ENCODE measurements at places on chromosomes 12 and 14. TPM values are rescaled to one million over a fixed set of nuclear protein-coding genes. Genes with fewer than 3 reads are reported as not detected.

- no peaks in the 10 kb centered on the region for H3K4me1 ChIP-seq
- H3K4me3 ChIP-seq = no peak overlapping the region
- H3K27ac ChIP-seq = no peak overlapping the region
- no peak for DNase-seq
- no peaks in the 10 kb centered on the region for H3K27me3 ChIP-seq
- no peaks in the 10 kb centered on the region for H3K36me3 ChIP-seq
Measured at GRCh38 chr14:21626491-21627230, 8.1 kb downstream of the OR10G2 start.

GRCh38 chr12:66803930-66804329 lies 125.1 kb upstream of the GRIP1 start:
- no peaks in the 10 kb centered on the region for H3K36me3 ChIP-seq
- H3K27me3 ChIP-seq = no peaks in the 10 kb centered on the region
- H3K4me1 ChIP-seq = no peaks in the 10 kb centered on the region
- DNase-seq = no peak

Gene TEX52
- total RNA-seq = not detected

- no peak overlapping the region for H3K27ac ChIP-seq
- H3K27me3 ChIP-seq = no peaks in the 10 kb centered on the region
- no peak overlapping the region for H3K4me3 ChIP-seq
Measured at GRCh38 chr14:104885973-104886689, 21.1 kb downstream of the CEP170B start.

Gene KRT79
- 3.9 TPM for total RNA-seq

Gene CRACR2A
- total RNA-seq = 7.9 TPM

- H3K36me3 ChIP-seq = peaks cover 61% of the 10 kb centered on the region
- H3K27me3 ChIP-seq = no peaks in the 10 kb centered on the region
- H3K27ac ChIP-seq = no peak overlapping the region
- no peak overlapping the region for H3K4me3 ChIP-seq
Measured at GRCh38 chr12:96250119-96250685, 56.0 kb downstream of the ELK3 start.

GRCh38 chr14:24368562-24369252 lies 723 bp downstream of the NFATC4 start:
- peak overlapping the region; percentile 75 for H3K27ac ChIP-seq
- peaks cover 17% of the 10 kb centered on the region for H3K27me3 ChIP-seq
- H3K4me3 ChIP-seq = peak overlapping the region; percentile 54
- H3K36me3 ChIP-seq = peaks cover 1% of the 10 kb centered on the region

DNA sequence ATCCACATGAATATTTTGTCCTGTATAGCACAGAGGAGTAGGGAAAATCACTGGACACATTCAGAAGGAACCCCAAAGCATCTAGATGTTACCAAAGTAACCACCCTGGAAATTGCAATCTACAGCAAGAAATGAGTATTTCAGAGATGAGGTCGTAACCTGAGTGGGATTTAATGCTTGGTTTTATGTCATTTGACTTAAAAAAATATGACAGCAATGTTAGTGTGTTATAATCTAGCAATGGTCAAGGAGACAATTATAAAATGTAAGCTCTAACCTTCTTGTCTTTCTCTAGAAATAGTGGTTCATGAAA lies 256.6 kb downstream of the NAV3 start:
- no peaks in the 10 kb centered on the region for H3K36me3 ChIP-seq
- no peaks in the 10 kb centered on the region for H3K4me1 ChIP-seq
- no peak overlapping the region for H3K27ac ChIP-seq
- H3K4me3 ChIP-seq = no peak overlapping the region
- DNase-seq = no peak

DNA sequence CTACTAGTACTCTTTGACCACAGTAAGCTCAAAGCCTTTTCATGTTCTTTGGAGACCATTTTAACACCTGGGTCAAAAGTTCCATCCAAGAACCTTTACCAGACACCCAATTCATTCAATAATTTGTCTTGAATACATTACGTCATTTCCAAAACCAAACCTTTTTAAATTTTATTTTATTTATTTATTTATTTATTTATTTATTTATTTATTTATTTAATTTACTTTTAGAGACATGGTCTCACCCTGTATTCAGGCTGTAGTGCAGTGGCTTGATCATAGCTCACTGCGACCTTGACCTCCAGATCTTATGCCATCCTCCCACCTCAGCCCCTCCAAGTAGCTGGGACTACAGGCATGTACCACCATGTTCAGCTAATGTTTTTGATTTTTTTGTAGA lies 113.5 kb downstream of the BCAT1 start:
- H3K27ac ChIP-seq = no peak overlapping the region
- H3K4me1 ChIP-seq = peaks cover 23% of the 10 kb centered on the region
- DNase-seq = no peak
- H3K4me3 ChIP-seq = no peak overlapping the region
- H3K27me3 ChIP-seq = no peaks in the 10 kb centered on the region

GRCh38 chr12:3152011-3152511 lies 74.9 kb downstream of the TSPAN9 start:
- peaks cover 69% of the 10 kb centered on the region for H3K4me1 ChIP-seq
- no peaks in the 10 kb centered on the region for H3K36me3 ChIP-seq
- no peak overlapping the region for H3K27ac ChIP-seq
- H3K27me3 ChIP-seq = no peaks in the 10 kb centered on the region
- no peak for DNase-seq

Gene CFAP251
- 8.2 TPM for total RNA-seq

DNA sequence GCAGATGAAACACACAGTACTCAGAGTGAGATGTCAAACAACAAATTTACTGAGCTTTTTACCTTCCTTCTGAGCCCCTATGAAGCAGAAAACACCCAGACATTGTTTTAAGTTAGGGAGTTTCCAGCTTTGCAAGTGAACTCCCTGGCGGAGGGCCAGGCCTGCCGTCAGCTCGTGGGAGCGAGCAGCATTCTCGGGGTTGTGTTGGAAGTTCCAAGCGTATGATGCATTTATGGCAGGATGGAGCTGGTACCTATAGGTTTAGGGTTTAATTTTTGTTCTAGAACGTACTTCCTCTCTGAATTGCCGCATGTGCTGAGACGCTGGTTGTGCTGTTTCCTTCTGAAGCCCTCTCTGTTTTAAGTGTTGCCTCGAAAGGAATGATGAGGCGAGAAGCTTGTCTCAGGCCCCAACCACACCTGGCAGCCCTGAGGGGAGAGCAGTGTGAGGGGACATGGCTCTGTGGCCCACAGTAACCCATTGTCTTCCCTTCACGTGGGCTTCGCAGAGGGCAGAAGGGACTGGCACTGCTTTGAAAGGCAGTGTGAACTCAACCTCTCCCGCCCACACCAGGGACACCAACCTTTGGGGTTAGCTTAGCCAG lies 76.6 kb downstream of the SSPN start:
- no peaks in the 10 kb centered on the region for H3K27me3 ChIP-seq
- H3K27ac ChIP-seq = no peak overlapping the region
- DNase-seq = peak; percentile 57
- no peak overlapping the region for H3K4me3 ChIP-seq

GRCh38 chr12:115185506-115185905 lies 501.5 kb upstream of the TBX3 start:
- H3K27ac ChIP-seq = no peak overlapping the region
- no peaks in the 10 kb centered on the region for H3K4me1 ChIP-seq
- H3K27me3 ChIP-seq = no peaks in the 10 kb centered on the region
- DNase-seq = no peak
- H3K36me3 ChIP-seq = no peaks in the 10 kb centered on the region

- no peak for DNase-seq
- H3K4me3 ChIP-seq = no peak overlapping the region
- H3K4me1 ChIP-seq = peaks cover 7% of the 10 kb centered on the region
Measured at GRCh38 chr12:92911339-92911738, 17.8 kb downstream of the EEA1 start.

- no peak overlapping the region for H3K27ac ChIP-seq
- peak; percentile 62 for DNase-seq
- H3K27me3 ChIP-seq = no peaks in the 10 kb centered on the region
- no peaks in the 10 kb centered on the region for H3K36me3 ChIP-seq
Measured at GRCh38 chr12:14239935-14240872, 125.3 kb upstream of the ATF7IP start.

Gene ARF3
- total RNA-seq = 155 TPM

Gene PRH2
- not detected for total RNA-seq

Gene AVPR1A
- total RNA-seq = 2.2 TPM

- no peak for DNase-seq
- H3K27me3 ChIP-seq = no peaks in the 10 kb centered on the region
- H3K27ac ChIP-seq = no peak overlapping the region
- no peak overlapping the region for H3K4me3 ChIP-seq
Measured at GRCh38 chr14:96574633-96575632, 72.8 kb downstream of the PAPOLA start.

Gene RFX4
- total RNA-seq = not detected

DNA sequence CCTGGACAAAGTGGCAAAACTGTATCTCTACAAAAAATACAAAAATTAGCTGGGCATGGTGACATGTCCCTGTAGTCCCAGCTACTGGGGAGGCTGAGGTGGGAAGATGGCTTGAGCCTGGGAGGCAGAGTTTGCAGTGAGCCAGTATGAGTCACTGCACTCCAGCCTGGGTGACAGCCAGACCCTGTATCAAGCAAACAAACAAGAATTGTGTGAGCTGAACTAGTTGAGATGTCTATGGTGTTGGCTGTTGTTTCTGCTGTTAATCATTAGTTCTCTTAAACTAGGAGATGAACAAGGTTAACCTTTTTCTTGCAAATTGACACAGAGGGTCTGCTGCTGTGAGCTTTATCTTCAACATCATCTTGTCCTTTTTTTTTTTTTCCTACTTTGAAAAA lies 23.6 kb downstream of the RASSF3 start:
- no peak overlapping the region for H3K4me3 ChIP-seq
- peaks cover 37% of the 10 kb centered on the region for H3K4me1 ChIP-seq
- H3K27ac ChIP-seq = no peak overlapping the region
- peak; percentile 64 for DNase-seq
- no peaks in the 10 kb centered on the region for H3K27me3 ChIP-seq
- peaks cover 5% of the 10 kb centered on the region for H3K36me3 ChIP-seq

GRCh38 chr12:59250766-59251165 lies 330.5 kb upstream of the LRIG3 start:
- no peak overlapping the region for H3K27ac ChIP-seq
- no peaks in the 10 kb centered on the region for H3K36me3 ChIP-seq
- DNase-seq = no peak

GRCh38 chr12:124332900-124333299 lies 38.0 kb downstream of the RFLNA start:
- no peaks in the 10 kb centered on the region for H3K4me1 ChIP-seq
- H3K27ac ChIP-seq = no peak overlapping the region
- no peaks in the 10 kb centered on the region for H3K27me3 ChIP-seq
- peaks cover 99% of the 10 kb centered on the region for H3K36me3 ChIP-seq
- no peak for DNase-seq

- no peaks in the 10 kb centered on the region for H3K36me3 ChIP-seq
- no peaks in the 10 kb centered on the region for H3K27me3 ChIP-seq
- DNase-seq = no peak
- H3K27ac ChIP-seq = peak overlapping the region; percentile 83
Measured at GRCh38 chr12:29164477-29165393, 15.7 kb downstream of the FAR2 start.

Gene MANSC4
- not detected for total RNA-seq

DNA sequence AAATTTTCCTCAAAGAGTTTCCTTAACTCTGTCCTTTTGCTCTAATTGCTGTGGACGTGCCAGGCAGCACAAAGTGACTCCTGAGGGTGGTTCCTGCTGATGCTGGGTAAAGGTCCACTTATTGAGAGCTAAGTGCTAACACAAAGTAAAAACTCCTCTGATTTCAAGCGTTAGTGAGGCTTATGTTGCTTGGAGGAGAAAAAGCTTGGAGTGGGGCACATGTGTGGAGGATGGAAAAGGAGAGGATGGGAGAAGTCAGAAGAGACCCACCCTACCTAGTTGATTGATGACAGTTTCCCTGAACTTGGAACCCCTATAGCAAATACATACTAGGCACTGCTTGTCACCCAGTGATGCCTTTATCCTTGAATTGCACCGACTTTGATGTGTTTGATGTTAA lies 10.1 kb upstream of the SLC11A2 start:
- DNase-seq = no peak
- no peak overlapping the region for H3K27ac ChIP-seq
- H3K36me3 ChIP-seq = no peaks in the 10 kb centered on the region

DNA sequence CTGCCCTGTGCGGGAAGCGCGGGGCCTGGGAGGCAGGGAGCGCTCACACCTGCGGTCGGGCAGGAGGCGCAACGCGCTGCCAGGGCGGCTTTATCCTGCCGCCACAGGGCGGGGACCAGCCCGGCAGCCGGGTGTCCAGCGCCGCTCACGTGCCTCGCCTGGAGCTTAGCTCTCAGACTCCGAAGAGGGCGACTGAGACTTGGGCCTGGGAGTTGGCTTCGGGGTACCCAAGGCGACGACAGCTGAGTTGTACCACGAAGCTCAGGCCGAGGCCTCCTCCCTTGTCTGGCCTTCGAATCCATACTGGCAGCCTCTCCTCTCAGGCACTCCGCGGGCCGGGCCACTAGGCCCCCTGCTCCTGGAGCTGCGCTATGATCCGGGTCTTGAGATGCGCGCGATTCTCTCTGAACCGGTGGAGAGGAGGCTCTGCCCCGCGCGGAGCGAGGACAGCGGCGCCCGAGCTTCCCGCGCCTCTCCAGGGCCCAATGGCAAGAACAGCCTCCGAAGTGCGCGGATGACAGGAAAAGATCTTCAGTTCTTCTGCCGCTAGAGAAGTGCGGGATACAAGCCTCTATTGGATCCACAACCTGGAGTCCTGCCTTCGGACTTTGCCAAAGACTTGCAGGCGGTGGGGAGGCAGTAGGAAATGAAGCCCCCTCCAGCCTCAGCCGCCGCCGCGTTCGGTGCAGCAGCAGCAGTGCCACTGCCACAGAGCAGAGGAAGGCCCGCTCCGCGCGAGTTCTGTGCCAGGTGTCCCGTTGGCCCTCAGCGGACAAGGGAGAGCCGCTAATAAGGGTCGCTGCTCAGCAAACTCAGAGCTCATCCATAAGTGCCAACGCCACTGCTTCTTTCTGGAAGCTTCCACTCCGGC lies 6.8 kb downstream of the SIX1 start:
- H3K27me3 ChIP-seq = peaks cover 100% of the 10 kb centered on the region
- H3K27ac ChIP-seq = no peak overlapping the region
- no peak overlapping the region for H3K4me3 ChIP-seq
- H3K4me1 ChIP-seq = peaks cover 32% of the 10 kb centered on the region
- H3K36me3 ChIP-seq = no peaks in the 10 kb centered on the region

- H3K36me3 ChIP-seq = no peaks in the 10 kb centered on the region
- DNase-seq = no peak
Measured at GRCh38 chr12:27233814-27234213, 10.3 kb upstream of the STK38L start.

All from lower lobe of right lung (tissue), 2 donors.